ENCODE measurements at places on chromosomes 12 and 14.

GRCh38 chr12:92271341-92271740, 125.7 kb upstream of the BTG1 start:
- no peak for DNase-seq

- DNase-seq, result no peak
Observed at GRCh38 chr14:53619691-53620231, 336.9 kb downstream of the BMP4 start.

- no peak for DNase-seq
Observed at GRCh38 chr14:34978444-34978843, 4.3 kb upstream of the SRP54 start.

GRCh38 chr12:105334001-105334400, 3.5 kb downstream of the C12orf75 start:
- no peak for DNase-seq

- no peak for DNase-seq
Observed at GRCh38 chr14:23358042-23358441, 5.4 kb upstream of the SLC22A17 start.

GRCh38 chr14:32468955-32469354, 139.9 kb downstream of the AKAP6 start:
- DNase-seq, result no peak

DNA sequence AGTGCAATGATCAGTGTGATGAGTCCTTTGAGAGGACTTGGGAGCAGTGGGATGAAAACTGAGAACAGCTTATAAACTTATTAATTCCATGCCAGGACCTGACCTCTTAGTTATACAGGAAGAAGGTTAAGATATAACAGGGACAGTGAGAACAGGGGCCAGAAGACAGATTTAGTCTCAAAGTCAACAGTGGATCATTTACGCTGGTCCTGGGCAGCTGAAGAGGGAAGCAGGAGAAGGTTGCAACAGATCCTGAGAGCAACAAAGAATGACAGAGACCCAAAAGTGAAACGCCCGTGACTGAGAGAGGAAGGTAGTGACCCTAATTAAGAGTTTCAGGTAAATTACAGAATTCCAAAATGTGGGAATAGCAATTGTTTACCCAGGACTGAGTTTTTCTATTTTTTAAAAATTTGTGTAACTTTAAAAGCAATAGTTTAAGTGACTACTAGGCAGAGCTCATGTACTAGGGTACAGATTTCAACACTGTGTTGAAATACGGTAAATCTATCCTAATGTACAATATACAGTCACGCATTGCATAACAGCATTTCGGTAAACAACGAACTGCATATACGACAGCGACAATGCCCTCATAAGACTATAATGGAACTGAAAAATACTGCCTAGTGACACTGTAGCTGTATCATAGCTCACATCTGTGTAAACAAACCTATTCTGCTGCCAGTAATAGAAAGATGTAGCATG, 77.7 kb upstream of the GNPNAT1 start:
- DNase-seq, result no peak

- DNase-seq, result no peak
Observed at GRCh38 chr12:130337488-130338303, at the start of gene PIWIL1. TSS of gene PIWIL1 (plus strand) at chr12:130337887. CDS start at chr12:130342592, 4,705 bp downstream.
